ENCODE measurements at places on chromosomes 13 and 19.

DNA sequence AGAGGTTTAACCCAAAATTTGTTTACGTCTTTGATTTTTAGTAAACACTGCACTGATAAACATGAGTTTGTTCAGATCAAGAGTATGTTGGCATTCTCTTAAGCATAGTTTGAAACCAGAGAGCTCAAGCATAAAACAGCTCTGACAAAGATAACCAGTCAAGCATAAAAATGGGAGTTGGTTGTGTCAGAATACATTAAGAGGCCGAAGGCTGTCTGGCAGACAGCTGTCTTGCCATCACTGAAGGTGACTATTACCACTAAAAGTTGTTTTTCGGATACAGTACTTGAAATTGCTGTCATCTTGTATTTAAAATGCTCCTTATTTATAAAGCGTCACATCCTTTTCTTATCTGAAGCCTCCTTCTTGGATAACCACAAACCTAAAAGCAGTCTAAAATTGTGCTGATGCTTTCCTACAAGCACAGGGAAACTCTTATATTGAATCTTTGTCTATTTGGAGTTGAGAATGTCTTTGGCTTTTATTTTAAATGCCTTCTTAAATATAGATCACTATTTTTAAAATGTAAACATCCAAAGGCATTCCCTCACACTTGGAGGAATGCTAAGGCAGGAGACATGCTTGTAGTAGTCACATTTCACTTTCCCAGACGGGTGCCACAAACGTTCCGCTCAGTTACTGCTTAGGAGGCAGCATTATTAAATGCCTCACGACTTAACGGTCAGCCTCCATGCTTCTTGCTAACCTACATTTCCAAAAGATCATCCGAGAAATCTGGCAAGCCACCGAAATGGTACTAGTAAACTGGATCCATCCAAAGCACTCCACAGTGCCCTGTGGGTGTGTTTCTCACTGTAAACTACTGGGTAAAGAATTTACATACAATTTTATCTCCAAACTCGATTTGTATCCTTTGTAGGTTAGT is 1.5 kb downstream of the SMAD9 start:
- peak; percentile 35 for DNase-seq

- no peak for DNase-seq
Measured at GRCh38 chr13:110366733-110367132, 59.6 kb downstream of the COL4A2 start.

DNA sequence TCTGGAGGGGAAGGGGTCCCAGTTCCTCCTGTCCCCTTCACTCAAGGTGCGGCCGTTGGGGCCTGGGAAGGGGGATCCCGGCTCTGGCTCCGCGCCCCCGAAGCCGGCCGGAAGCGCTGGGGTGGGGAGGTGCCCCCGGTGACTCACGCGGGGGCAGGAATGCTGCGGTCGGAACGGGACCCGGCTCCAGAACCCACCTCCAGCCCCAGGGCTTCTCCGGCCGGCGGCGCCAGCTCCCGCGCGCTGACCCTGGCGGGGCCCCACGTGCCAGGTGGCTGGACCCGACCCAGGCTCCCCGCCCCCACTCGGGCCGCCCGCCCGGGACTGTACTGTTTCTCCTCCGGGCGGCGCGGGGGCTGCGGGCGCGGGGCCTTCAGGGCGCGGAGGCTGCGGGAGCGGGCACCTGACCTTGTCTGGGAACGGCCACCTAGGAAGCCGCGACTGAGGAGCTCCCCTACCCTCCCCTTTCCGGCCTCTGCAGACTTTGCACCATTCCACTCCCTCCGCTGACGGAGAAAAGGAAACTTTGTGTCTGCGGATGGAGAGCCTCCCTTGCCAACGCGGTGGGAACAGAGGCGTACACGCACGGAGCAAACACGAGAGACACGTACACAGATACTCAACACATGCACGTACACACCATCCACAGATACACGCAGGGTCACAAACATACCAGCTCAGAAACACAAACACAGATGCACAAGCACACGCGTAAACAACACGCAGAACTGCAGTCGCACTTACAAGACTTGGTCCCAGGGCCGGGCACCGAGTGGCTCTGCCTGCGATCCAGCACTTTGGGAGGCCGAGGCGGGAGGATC is 7.2 kb downstream of the AXL start:
- no peak for DNase-seq

DNA sequence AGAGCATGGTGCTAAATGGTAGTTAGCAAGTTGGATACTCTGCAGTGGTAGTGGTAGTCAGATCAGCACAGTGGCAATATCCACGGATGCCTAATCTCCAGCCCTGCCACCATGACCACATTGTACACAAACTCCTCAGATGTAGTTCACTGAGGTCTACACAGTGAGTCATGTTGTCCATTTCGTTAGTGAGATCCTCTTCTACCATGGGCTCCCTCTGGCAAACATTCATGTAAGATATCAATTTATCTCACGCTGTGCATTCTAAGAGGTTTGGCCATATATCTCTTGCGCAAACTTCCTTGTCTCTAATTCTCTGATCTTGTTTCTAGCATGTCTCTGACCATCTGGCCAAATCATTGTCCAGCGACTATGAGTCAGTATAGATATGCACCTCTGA is 58.2 kb downstream of the POLR1D start:
- DNase-seq = no peak

DNA sequence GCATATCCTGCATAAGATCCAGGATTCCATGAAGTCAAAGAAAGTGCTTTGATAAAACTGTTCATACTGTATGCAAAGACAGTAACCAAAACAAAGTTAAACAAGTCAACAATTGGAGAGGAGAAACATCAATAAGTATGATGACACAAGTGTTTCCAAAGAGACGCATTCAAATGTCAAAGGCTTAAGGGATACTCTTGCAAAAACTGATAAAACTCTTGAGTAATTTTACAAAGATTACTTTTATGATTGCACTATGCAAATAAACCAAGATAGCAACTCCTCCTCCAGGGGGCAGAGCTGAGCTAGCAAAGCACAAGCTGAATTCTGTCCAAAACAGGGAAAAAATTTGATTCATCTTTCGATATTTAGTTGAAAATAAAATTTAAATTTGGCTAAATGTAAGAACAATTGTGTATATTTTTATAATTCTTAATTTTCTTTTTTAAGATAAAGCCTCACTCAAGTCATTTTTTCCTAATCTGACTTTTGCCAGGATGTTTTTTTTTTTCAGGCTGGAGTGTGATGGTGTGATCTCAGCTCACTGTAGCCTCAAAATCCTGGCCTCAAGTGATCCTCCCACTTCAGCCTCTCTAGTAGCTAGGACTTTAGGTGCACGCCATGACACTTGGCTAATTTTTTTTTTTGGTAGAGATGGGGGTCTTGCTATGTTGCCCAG is 84.0 kb downstream of the MZT1 start:
- no peak for DNase-seq

GRCh38 chr19:8517551-8518442 is 3.8 kb upstream of the ZNF414 start:
- DNase-seq = no peak

DNA sequence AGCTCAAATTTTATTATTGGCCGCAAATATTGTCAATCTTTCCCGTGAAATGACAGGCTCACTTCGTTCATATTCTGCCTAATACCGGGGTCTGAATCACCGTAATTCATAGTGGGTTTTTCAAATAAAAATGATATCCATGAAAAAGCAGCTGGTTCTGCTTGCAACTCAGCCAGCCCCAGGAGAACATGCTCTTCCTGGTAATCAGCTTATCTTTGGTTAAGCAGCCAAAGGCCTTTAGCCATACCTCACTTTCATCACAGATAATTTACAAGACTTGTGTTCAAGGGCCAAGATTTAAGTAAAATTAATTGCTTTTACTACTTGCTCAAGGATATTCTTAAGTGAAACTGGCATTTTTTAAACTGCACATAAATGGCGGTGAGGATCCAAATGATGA is 22.5 kb downstream of the RNASEH2B start:
- no peak for DNase-seq

GRCh38 chr13:105220063-105220462 is 1315.4 kb downstream of the EFNB2 start:
- no peak for DNase-seq

- no peak for DNase-seq
Measured at GRCh38 chr13:42747399-42747873, 33.9 kb upstream of the FAM216B start.

DNA sequence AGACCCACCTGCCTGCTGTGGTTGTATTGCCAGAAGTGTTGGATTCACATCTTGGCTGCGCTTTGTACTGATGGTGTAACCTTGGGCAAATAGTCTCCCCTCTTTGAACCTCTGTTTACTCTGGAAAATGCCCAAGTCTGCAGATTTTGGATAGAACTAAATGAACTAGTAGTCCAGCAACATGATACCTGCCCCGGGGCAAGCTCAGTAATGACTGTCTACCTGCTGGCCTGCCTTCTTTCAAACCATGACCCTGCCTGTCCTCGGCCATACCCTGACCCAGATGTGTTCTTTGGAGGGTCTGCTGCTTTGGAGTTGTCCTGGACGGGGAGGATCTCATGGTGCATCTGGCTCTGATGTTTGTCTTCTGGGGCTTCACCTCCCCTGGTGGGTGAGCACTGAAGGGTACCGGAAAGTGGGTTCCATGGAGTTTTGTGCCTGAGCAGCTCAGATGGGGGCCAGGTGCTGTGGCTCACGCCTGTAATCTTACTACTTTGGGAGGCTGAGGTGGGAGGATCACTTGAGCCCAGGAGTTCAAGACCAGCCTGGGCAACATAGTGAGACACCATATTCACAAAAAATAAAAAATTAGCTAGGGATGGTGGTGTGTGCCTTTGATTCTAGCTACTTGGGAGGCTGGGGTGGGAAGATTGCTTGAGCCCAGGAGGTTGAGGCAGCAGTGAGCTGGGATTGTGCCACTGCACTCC is 59.5 kb downstream of the TNFRSF19 start:
- DNase-seq = no peak

All from DMS79 treated with DMSO at 0.1 percent for 48 hours (cell line).